Immature natural killer cell (primary cell): ENCODE measurements at places on chromosomes 7 and 10.
A peak's percentile ranks its signal among the peaks of the same experiment; 100 is the strongest.

- DNase-seq, result no peak
Observed at GRCh38 chr7:84372155-84372621, 177.6 kb upstream of the SEMA3A start.

DNA sequence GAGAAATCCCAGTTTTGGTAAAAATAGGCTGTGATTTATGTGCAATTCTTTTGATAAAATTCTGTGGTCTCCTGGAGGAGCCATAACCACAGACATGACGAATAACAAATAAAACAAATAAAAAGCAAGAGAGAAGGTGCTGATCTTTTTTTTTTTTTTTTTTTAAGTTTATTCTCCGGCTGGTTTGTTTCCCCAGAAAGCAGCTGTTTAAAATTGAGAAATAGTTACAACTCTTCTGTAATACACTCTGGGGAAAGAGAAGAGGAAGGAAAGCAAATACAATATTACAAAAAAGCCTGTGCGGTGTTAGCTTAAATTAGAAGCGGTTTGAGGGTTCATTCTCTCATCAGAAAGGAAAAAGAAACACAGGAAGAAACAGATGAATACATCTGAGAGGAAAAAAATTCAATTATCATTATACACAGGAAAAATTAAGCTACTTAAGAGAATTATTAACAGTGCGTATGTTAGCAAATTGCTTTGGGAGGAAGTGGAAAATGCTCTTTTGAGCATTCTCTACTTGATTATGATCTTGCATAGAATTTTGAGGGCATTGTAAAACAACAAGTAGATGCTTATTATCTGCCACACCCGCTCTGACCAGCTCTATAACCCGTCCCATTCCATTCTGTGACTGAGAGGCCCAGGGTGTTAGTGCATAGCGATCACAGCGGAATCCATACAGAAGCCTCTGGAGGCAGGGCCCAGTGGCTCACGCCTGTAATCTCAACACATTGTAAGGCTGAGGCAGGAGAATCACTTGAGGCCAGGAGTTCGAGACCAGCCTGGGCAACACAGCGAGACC lies 40.6 kb upstream of the WAC start:
- DNase-seq, result no peak

- no peak for DNase-seq
Observed at GRCh38 chr10:98621630-98622029, 174.9 kb upstream of the HPS1 start.

GRCh38 chr7:102287981-102288278 lies 1.3 kb downstream of the SH2B2 start:
- no peak for DNase-seq

DNA sequence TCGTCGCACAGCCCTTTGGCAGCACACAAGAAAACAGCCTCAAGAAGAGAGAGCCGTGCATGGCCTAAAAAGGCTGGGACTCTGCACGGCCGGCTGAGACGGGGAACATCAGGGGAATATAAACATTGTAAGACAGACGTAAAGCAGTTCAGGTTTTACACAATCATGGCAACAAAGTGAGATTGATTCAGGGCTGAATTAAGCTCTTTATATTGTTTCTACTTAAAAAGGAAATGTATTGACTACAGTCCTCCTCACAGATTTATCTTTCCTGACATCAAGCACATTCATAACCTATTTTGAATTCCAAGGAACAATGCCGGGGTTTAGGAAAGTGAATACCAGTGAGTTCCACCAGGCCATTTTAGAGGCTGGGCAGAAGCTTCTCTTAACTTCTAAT lies 25.2 kb downstream of the SORBS1 start:
- DNase-seq, result no peak

DNA sequence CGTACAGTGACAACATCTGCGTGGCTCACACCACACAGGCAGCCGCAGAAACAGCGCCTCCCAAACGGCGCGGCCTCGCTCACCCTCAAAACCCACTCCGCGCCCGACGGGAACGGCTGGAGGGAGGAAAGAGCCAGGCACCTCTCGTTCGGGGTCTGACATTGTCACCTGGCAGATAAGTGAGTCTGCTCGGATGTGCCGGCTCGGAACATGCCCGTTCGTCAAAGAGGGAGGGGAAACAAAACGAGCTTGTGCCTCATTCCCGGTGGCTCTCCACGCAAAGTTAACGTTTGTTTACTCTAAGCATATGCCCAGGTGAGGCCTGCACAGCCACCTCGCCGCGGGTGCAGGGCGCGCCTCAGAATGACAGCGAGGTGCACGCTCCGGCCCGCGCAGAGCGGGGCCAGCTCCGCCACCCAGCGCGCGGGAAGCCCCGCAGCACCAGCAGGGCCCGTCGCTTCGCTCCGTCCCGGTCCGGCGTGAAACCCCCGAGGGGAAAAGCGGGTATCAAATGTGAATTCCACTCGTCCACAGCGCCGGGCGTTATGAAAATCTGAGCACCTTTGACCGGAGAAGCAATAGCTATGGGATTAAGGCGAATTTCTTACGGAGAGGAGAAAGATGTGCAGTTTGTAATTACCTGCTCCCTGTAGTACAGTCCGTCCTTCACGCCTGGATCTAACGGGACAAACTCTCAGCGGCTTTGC lies 13.1 kb downstream of the CNPY1 start:
- DNase-seq, result no peak

DNA sequence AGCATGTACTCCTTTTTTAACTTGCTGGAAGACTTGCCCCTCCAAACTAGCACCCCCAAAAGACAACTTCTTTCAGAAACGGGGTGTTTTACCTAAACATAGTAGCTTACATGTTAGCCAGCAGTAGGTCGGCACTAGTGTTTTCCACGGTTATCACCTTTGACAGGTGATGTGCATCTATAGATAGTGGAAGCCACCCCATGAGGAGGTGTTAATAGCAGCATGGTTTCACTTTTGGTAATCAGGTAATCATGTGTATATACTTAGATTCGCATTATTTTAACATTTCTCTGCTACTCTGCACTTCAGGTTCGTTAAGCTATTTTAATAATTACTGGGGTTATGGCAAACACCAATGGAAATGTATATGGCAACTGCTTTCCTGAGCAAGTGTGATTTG lies 17.6 kb downstream of the SRI start:
- DNase-seq, result no peak

- no peak for DNase-seq
Observed at GRCh38 chr10:84783386-84783785, 455.0 kb downstream of the CCSER2 start.

DNA sequence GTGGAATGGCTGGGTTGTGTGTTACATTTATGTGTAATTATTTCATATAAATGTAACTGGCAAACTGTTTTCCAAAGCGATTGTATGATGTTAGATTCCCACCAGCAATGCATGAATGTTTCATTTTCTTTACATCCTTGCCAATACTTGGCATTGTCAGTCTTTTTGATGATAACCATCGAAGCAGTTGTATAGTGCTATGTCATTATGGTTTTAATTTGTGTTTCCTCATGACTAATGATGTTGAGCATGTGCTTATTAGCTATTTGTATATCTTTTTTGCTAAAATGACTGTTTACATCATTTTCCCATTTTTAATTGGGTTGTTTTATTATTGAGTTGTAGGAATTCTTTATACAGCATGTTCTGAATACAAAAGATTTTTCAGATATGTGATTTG lies 22.3 kb downstream of the AHCYL2 start:
- no peak for DNase-seq

- no peak for DNase-seq
Observed at GRCh38 chr7:1113548-1113885, 25.6 kb downstream of the GPER1 start.

GRCh38 chr7:39461263-39461820 lies 104.9 kb upstream of the YAE1 start:
- no peak for DNase-seq

- no peak for DNase-seq
Observed at GRCh38 chr7:103941976-103942375, 47.5 kb downstream of the RELN start.

GRCh38 chr10:1363446-1364121 lies 307.4 kb downstream of the WDR37 start:
- DNase-seq, result no peak

DNA sequence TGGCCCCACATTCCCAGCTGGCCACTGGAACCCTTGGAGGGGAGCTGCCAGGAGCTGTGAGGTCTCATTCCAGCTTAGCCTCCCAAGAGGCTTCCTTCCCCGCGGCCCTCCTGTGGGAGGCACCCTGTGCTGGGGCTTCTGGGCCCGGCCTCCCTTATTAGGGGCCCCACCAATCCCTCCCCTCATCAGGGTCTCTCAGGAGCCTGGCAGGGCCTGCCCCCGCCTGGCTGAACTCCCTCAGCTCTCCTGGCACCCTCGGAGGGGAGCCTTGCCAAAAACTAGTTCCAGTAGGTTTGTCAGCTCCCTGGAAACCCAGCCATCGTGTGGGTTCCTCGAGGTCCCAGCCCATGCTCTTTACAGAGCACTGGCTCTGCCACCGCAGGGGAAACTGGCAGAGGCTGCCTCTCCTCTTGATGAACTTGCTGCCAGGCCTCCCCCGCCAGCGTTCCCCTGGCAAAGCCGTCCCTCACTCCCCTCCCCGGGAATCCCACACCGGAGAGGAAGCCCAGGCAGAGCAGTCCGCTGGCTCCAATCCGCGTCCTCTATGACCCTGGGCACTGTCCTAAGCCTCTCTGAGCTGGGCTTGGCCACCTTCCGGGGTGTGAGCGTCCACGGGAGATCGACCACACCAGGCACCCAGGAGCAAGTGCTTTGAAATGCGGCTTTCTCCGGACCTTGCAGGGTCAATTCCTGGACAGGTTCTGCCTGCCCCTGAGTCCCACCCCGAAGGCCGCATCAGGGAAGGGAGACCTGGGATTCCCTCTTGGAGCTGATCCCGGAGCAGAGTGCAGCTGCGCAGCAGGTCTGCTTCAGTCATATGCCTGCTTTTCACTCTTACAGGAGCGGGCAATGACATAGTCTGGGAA lies 139.8 kb downstream of the ARHGAP22 start:
- DNase-seq, result no peak

DNA sequence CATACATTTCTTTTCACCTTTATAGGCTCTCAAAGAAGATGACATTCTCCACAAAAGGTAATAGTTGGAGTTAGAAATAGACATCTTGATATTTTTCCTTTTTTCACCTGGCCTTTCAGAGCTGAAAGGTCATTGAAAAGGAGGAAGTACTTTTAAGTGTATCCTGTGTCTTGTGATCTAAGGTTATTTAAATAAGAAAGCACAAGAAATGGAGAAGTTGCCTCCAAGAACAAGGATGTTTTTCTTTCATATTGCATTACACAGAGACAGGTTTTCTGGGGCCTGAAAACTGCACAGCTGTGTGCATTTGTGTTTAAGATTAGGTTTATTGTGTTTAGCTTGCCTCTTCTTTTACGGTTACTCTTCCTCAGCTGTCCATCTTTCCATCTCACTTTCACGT lies 103.4 kb upstream of the SEMA3D start:
- no peak for DNase-seq

DNA sequence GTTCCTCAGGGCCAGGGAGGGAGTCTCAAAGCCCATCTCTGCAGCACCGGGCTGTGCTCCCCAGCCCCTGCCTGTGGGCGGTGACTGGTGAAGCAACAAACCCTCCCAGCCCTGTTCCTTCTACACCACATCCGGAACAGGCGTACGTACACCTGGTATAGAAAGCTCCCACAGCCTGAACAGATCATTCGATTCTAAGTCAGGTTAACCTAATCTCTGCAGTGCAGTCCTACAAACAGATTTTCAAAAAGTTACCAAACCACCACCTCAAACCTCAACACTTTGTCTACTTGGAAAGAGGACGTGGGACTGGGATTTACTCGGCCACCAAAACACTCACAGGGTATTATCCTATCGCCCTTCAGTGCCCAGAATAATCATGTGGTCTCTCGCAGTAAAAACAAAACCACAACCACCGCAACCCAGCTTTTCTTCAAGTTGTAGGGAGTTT lies 238.4 kb downstream of the DIP2C start:
- peak; percentile 42 for DNase-seq

GRCh38 chr7:130971297-130971696 lies 237.3 kb upstream of the KLF14 start:
- DNase-seq, result no peak

- no peak for DNase-seq
Observed at GRCh38 chr7:128448751-128449302, 6.9 kb upstream of the HILPDA start.

DNA sequence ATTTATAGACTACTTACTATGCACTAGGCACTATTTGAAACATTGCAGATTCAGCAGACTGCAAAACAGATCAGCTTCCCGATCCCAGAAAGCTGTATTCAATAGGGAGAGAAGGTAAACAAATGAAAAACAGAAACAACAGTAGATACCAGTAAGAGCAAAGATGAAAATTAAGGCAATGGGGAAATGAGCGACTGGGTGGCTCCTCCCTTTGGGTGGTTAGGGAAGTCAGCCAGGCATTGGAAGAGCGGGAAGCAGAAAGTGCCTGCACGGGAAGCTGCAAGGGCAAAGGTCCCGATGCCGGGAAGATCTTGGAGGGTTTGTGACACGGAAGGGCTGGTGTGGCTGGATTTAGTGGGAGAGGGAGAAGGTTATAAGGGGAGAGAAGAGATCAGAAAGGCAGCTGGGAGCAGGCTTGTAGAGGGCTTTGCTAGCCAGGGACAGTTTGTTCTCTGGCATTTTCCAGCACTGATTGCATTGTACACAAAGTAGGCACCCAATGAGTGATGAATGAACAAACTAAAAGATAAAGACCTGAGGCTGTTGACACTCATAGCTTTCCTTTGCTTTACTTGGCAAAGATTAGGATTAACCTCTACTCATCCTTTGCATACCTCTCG lies 67.8 kb downstream of the NAMPT start:
- DNase-seq, result no peak

GRCh38 chr10:74371696-74372095 lies 220.7 kb downstream of the ADK start:
- DNase-seq, result no peak

- DNase-seq, result no peak
Observed at GRCh38 chr7:113408999-113409398, 290.6 kb upstream of the SMIM30 start.

- no peak for DNase-seq
Observed at GRCh38 chr7:129502708-129503685, 666 bp downstream of the SMKR1 start.

DNA sequence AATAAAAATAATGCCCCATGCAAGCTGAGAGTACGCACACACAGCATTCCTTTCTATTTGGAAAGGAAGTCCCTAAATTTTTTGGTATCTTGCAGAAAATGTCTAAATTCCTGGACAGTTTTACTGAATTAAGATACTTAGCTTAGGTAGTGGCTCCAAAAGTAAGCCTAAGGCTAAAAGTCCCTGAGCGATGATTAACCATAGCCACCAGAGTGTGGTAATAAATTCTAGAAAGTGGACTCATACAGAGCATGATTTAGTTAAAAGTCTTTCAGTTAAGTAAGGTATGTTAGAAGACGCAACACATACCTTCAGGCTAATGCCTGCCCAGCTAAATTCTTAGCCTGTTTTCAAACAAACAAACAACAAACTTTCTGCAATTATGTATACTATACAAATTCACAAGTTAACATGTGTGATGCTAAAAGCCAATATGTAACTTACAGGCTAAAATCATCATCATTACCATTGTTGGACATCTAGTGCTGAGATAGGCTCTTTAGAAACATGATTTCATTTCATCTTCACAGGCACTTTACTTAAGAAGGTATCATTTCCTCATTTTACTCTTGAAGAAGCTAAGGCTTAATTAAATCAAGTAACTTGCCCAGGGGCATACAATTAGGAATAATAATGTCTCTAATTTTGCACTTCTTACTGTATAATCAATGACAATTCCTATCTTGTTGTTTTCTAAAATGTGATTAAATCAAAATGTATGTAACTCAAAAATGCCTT lies 261.4 kb upstream of the YAE1 start:
- DNase-seq, result no peak
